ENCODE measurements at places on chromosomes 3 and 15.
A peak's percentile ranks its signal among the peaks of the same experiment; 100 is the strongest.

DNA sequence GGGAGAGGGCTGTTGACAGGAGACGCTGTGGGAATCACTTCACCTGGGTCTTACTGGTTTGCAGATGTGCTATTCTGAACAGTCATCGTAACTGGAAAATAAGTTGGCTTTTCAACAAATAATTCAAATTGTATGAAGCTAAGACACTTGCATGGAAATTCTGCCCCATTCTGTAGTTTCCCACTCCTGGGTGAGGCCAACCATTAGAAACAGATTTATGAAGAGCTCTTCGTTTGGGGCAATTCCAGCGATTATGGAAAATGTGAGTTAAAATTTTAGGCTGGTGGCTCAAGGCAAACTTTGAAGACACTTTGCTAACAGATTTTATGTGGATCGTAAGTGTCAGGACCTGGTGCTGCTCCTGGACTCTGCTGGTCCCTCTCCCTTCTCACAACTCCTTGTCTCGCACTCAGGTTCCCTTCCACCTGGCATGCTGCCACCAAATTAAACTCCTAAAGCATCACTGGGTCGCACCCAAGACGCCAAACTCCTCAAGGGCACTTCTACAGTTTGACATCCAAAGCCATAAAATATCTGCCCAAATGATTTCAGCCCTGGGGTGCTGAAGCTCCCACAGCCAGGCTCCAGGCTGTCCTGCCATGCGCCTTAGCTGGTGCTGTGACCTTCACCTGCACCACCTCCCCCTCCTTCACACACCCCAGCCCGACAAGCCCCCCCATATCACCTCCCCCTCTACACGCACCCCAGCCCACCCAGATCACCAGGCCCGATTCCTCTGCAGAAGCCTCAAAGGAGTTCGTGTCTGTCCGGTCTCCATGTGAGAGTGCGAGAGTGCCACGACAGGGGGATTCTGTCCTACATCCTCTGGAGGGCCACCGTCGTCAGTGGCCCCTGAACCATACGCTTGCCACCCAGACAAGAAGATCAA is 138.4 kb downstream of the NSMCE3 start:
- no peak for DNase-seq

DNA sequence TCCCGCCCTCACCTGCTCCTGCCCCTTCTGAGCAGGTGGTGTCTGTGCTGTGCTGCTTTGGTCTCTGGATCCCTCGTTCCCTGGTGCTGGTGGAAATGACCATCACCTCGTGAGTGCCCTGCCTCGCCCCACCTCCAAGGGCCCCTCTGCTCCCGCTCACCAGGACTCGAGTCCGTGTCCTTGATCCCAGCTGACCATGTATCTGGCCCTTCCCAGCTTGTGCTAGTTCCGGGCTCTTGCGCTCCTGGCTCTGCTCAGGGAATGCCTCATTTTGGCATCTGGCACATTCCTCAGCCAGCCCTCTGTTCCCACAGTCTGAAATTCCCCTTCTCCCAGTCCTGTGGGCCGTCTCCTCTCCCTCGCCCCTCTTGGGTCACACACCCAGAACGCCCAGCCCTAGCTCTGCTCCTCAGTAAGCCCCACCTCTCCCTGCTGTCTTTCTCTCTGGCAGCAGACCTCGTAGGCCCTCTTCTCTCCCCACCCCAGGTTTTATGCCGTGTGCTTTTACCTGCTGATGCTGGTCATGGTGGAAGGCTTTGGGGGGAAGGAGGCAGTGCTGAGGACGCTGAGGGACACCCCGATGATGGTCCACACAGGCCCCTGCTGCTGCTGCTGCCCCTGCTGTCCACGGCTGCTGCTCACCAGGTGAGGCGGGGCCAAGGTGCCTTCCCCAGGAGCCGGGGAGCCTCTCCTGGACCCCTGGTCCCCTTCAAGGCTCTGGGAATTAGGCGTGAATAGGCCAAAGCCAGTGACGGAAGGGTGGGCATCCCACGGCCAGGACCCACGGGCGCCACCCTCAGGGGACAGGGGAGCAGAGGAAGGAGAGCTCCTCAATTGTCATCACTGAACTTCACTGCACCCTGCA is 11.5 kb downstream of the SLC51A start:
- DNase-seq, result no peak

- DNase-seq, result no peak
These were observed 28.8 kb downstream of the LYZL4 start for GRCh38 chr3:42381551-42382082.

GRCh38 chr3:129994883-129995559 is 20.5 kb downstream of the TRH start:
- no peak for DNase-seq

- DNase-seq, result no peak
These were observed 155.1 kb downstream of the MAGI1 start for GRCh38 chr3:65883613-65884012.

DNA sequence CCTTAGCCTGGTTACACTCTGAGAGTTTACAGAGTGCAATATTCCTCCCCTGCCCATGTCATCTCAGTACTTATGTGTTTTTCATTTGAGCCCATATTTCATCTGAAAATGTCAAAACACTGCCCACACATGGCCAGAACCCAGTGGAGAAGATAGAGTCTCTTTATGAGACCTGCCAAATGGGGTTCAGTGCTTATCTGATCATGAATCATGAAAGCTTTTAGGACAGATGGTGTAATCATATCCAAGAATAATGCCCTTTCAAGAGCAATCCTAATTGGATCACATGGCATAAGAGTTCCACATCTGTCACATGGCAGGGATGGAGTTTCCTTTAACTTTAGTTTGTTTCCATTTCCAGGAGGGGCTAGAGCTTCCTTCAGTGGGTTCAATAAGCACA is 77.2 kb upstream of the AGBL1 start:
- DNase-seq, result no peak

GRCh38 chr3:37386627-37387230 is 212.3 kb upstream of the LRRFIP2 start:
- no peak for DNase-seq

GRCh38 chr15:72872066-72872845 is 88.7 kb upstream of the ADPGK start:
- no peak for DNase-seq

DNA sequence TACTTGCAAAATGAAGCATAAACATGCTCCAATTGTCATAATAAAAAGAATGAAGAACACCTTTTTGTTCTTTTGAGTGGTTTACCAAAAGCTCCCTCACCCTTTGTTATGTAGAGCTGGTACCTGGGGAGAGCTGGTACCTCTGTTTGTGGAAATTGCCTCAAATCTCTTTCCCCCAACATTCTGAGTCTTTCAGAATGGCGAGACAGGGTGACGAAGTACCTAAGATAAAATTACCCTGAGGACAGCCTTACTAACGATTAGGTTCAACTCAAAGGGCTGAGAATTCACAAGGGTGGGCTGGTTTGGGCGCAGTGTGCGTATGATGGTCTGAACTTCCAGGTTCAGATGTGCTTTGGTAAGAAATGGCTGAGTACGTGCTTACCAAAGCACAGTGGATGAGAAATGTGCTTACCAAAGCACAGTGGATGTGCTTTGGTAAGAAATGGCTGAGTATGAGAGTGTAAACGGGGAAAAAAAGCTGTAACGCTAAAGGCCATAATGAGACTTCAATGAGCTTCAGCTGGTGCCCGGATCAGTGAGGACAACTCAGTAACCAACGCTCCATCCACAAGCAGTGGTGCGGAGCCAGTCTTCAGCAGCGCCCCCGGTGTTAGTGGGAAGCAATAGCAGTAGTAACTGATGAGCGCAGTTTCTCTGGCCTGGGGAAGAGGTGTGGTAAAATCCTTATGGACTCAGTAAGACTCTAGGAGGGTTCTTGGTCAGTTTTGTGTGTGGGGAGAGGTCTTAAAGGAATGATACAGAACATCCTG is 72.3 kb upstream of the LRIG1 start:
- peak; percentile 39 for DNase-seq

GRCh38 chr3:153150991-153151390 is 11.0 kb upstream of the RAP2B start:
- DNase-seq, result peak; percentile 79

Data from trophoblast cell (in vitro differentiated cells and primary cell).